Vagina (tissue), 2 donors: ENCODE measurements at places on chromosomes 7 and 10. TPM values are rescaled to one million over a fixed set of nuclear protein-coding genes. Genes with fewer than 3 reads are reported as not detected.

MYPN gene
- total RNA-seq, result not detected

IRF5 gene
- 15.0 TPM for total RNA-seq

UTF1 gene
- total RNA-seq, result not detected

HPSE2 gene
- total RNA-seq, result 10.6 TPM

- no peak for DNase-seq
Measured at GRCh38 chr10:2439983-2440382, 627.4 kb upstream of the PFKP start.

GRCh38 chr10:110746254-110746826, 102.2 kb downstream of the RBM20 start:
- DNase-seq, result no peak

DNA sequence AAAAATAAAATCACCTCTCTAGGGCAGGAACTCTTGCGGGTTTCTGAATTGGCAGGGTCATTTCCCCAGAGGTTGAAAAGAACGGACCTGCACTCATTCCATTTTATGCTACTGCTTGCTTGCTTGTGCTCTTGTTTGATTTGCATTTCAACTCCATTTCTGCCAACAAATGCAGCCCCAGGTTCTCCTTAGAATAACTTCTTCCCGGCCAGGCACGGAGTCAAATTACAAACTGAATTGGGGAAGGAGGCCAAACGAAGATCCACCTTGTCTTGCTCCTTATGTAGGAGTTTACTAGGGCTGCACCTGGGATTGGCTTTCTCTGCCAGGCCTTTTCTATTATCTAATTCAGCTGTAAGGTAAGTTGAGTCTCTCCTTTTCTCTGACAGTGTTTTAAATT, 79.6 kb downstream of the HGF start:
- no peak for DNase-seq

DNA sequence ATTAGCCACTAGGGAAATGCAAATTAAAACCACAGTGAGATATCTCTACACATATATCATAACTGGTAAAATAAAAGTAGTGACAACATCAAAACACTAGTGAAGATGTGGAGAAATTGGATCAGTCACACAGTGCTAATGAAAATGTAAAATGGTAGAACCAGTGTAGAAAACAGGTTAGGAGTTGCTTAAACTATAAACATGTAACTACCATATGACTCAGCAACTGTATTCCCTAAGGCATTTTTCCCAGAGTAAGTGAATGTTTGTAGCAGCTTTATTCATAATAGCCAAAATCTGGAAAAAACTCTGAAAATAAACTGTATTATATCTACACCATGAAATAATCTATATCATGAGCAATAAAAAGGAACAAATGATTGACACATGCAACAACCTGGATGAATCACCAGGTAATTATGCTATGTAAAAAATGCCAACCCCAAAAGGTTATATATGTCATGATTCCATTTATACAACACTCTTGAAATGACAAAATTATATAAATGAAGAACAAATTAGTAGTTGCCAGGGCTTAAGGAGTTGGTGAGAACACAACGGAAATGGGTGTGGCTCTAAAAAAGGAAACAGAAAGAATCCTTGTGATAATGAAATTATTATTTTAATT, 22.8 kb downstream of the SLC25A40 start:
- DNase-seq, result no peak

GRCh38 chr10:53675177-53675576, 902.6 kb upstream of the MBL2 start:
- DNase-seq, result no peak

DNA sequence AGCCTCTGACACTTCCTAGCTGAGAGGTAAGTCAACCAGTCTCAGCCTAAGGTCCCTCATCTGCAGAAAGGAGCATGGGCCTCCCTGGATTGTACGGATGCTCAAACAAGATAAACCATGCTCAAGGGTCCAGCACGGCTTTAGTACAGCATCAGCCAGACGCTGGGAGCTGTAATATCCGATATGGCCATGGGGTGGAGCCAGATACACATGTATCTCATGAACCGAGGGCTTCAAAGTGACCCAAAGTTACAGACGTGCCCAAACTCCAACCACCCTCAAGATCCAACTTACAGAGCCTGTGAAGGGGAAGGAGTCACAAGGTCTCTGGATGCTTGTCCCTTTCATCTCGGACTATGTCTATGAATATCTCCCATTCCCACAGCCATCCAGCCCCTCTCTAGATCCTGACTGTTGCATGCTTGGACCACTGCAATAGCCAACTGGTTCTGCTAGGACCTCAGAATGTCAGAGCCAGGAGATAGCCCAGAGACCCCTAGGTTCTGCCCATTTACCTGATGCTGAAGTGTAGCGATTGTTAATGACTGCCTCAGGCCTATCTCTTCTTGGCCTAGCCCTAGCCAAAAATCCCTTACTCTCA, 142.4 kb downstream of the SH3PXD2A start:
- no peak for DNase-seq
